GM12878 (cell line): ENCODE measurements at places on chromosomes 4 and X. TPM values are rescaled to one million over a fixed set of nuclear protein-coding genes. Genes with fewer than 3 reads are reported as not detected.

GRCh38 chr4:336099-336892 is 1.3 kb upstream of the ZNF141 start:
- H3K4me1 ChIP-seq, result no peaks in the 10 kb centered on the region
- H3K27ac ChIP-seq, result peak overlapping the region; percentile 91; the same call in 1 of the 2 replicates
- H3K4me3 ChIP-seq, result peak overlapping the region; percentile 82

DNA sequence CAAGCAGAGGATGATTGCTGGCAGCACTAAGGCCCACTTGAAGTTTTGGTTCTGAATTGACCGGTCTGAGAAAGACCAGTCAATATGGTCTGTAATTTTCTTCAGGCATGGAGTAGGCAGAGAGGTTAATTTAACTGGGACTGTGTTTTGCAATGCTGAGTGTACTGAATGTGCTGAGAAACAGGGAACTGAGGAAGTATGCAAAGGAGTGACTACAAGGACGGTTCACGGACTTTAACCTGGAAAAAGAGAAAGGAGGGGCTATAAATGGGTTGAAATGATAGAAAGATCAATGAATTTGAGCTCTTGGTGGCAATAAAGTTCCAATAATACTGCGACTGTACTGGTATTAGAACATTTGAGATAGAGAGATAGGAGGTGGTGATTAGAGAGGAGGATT is 84.5 kb downstream of the MAGEB17 start:
- no peaks in the 10 kb centered on the region for H3K36me3 ChIP-seq
- no peak overlapping the region for H3K4me3 ChIP-seq
- H3K27me3 ChIP-seq, result peaks cover 2% of the 10 kb centered on the region; the same call in 1 of the 2 replicates
- no peak overlapping the region for H3K27ac ChIP-seq
- DNase-seq, result no peak

- no peak overlapping the region for H3K4me3 ChIP-seq
- no peak for DNase-seq
- H3K27ac ChIP-seq, result no peak overlapping the region
- H3K27me3 ChIP-seq, result peaks cover 3% of the 10 kb centered on the region
Observed at GRCh38 chr4:7204656-7205387, 12.5 kb downstream of the SORCS2 start.

DNA sequence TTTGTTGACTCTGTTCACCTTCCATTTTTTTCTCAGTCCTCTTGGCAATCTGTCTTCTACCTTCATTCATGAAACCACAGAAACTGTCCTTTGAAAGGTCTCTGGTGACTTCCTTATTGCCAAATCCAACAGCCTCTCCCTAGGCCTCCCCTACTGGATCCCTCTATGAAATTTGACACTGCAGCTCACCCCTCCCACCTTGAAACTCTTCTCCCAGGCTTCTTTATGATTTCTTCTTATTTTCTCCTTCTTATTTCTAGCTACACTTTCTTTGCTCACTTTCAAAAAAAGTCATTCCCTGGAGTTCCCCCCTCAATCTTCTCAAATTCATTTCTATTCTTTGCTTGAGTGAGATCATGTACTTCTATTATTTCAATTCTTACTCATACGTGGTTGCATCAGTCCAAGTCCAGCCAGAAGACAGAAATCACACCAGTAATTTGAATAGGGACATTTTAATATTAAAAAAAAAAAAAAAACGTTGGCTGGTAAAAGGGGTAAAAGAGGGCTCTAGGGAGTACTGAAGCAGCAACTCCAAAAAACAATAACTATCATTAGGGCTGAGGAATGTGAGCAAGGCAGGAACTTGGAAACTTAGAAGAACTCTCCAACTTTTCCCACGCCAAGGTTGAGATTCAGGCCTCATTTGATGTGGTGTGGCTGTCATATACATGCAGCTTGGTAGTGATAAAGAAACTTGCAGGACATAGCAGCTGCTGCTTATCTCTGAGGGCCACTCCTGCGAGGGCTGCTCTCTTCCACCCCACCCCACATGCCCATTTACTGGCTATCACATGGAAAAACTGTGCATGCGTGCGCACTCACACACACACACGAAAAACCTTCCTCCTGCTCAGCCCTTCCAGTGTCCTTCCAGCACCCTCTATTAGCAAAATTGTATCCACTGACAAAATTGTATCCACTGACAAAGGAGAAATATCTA is 169.8 kb upstream of the GALNT7 start:
- H3K27ac ChIP-seq, result no peak overlapping the region
- H3K27me3 ChIP-seq, result no peaks in the 10 kb centered on the region; the same call in 1 of the 2 replicates
- H3K4me1 ChIP-seq, result no peaks in the 10 kb centered on the region
- no peak overlapping the region for H3K4me3 ChIP-seq
- DNase-seq, result no peak

GRCh38 chr4:176207839-176208238 is 12.5 kb upstream of the SPATA4 start:
- no peak overlapping the region for H3K4me3 ChIP-seq
- no peak overlapping the region for H3K27ac ChIP-seq
- H3K36me3 ChIP-seq, result no peaks in the 10 kb centered on the region
- DNase-seq, result no peak
- H3K4me1 ChIP-seq, result no peaks in the 10 kb centered on the region

DNA sequence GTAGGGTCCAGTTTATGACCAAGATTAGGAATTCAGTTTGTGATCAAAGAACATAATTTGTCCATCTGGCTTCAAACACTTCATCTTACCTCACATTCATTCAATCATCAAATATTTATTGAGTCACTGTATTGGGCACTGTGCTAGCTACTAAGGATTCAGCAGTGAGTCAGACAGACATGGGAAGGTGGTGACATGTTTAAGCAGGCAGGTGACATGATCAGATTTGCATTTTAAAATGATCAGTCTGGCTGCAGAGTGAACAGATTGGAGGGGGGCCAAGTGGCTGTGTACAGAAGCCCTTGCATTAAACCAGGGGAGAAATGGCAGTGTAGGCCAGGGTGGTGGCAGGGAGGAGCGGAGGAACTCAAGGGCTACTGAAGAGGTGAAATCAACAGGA is 25.1 kb upstream of the APLN start:
- H3K27me3 ChIP-seq, result no peaks in the 10 kb centered on the region
- no peaks in the 10 kb centered on the region; the same call in 1 of the 2 replicates for H3K4me1 ChIP-seq
- H3K4me3 ChIP-seq, result no peak overlapping the region
- no peak overlapping the region for H3K27ac ChIP-seq
- DNase-seq, result no peak

DNA sequence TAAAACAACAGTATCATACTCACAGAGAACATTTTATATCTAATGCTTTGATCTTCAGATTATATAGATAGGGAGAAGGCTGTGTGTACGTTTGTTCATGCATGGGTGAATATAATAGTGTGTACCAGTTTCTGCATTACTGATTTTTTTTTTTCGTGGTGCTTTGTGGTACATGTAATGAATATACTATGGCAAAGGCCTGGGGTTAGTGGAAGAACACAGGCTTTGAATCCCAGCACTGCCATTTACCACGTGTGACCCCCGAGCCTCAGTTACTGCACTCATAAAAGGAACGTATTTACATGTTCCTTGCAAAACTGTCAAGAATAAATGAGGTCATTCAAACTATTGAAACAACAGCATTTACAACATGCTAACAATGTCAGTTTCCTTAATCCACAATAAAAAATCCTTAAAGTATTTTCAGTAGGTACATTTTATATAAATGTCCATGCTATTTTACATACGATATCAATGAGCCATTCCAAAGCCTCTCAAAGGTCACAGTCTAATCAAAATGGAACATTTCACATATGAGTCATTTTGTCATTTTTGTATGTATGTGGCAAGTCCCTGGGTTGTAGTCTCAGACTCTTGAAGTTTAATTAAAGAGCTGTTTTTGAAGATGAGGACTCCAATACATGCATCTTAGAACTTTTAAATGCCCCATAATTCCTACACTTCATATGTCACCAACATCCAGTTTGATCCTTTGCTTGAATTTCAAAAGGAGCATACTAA is 242.8 kb downstream of the PPP3CA start:
- H3K4me3 ChIP-seq, result no peak overlapping the region
- no peak overlapping the region for H3K27ac ChIP-seq
- H3K36me3 ChIP-seq, result no peaks in the 10 kb centered on the region
- H3K4me1 ChIP-seq, result peaks cover 19% of the 10 kb centered on the region

DNA sequence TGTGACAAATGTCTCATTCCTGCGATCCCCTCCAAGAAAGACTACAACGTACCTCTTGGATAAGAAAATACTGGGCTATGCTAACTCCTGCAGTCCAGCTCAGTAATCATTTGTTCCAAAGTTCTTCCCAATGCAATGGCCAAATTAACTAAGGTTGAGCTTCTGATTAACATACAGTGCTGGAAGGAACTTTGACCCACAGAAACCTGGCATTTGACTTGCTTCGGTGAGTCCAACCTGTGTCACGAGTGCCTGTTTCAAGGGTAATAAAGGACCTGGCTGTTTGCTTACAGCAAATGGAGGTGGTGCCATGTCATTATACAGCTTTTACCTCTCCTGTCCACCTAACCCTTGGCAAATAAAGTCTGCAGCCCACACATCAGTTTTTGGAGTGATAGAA is 83.2 kb downstream of the RBM47 start:
- H3K4me1 ChIP-seq, result peaks cover 8% of the 10 kb centered on the region; the same call in 1 of the 2 replicates
- H3K27me3 ChIP-seq, result no peaks in the 10 kb centered on the region
- H3K36me3 ChIP-seq, result peaks cover 14% of the 10 kb centered on the region
- DNase-seq, result no peak
- H3K27ac ChIP-seq, result no peak overlapping the region
- no peak overlapping the region for H3K4me3 ChIP-seq

GRCh38 chrX:120439921-120440320 is 29.2 kb downstream of the LAMP2 start:
- H3K36me3 ChIP-seq, result no peaks in the 10 kb centered on the region; the same call in 1 of the 2 replicates
- H3K4me1 ChIP-seq, result no peaks in the 10 kb centered on the region
- H3K4me3 ChIP-seq, result no peak overlapping the region
- H3K27me3 ChIP-seq, result no peaks in the 10 kb centered on the region

DNA sequence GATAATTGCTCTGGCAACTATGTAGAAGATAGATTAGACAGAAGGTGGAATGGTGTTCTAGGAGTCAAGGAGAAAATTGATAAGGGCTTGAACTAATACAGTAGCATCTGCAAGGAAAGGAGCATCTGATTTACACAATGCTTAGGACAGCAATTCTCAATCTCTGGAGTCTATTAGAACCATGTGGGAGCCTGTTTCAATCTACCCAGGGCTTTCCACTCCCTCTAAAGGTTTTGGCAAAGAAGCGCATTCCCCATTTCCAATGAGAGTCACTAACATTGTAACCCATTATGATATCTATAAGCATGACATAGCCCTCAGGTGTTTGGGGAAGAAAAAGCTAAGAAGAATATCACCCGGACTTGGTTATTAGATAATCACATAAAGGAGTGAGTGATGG is 168.2 kb downstream of the COL25A1 start:
- no peak overlapping the region for H3K4me3 ChIP-seq
- DNase-seq, result no peak
- H3K27ac ChIP-seq, result no peak overlapping the region
- H3K4me1 ChIP-seq, result no peaks in the 10 kb centered on the region
- H3K36me3 ChIP-seq, result no peaks in the 10 kb centered on the region

DNA sequence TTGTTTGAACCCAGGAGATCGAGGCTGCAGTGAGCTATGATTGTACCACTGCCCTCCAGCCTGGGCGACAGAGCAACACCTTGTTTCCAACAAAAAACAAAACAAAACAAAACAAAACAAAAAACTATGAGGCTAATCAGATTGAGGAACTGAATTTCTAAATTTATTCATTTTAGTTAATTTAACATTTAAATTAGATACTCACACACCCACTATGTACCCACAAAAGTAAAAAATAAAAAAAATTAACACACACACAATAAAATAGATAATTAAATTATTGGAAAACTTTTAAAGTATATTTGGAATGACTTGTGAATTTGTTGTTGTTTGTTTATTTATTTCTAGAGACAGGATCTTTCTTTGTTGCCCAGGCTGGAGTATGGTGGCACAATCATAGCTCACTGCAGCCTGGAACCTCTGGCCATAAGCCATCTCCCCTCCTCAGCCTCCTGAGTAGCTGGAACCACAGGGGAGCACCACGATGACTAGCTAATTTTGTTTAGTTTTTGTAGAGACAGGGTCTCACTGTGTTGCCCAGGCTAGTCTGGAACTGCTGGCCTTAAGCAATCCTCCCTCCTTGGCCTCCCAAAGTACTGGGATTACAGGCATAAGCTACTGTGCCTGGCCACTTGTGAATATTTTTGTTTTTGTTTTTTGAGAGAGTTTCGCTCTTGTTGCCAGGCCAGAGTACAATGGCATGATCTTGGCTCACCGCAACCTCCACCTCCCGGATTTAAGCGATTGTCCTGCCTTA is 9.8 kb upstream of the ZNF157 start:
- no peak overlapping the region for H3K4me3 ChIP-seq
- no peaks in the 10 kb centered on the region for H3K36me3 ChIP-seq
- no peaks in the 10 kb centered on the region for H3K4me1 ChIP-seq

Gene BEX5
- 0.64 TPM in 1 of 2 replicates, not detected in the other for total RNA-seq

Gene CCSER1
- 1.2 TPM in 2 replicates for total RNA-seq

Gene SLC6A14
- 0.05 and 0.24 TPM in 2 replicates for total RNA-seq

Gene MAGEA2
- not detected in 2 replicates for total RNA-seq

Gene SPATA4
- not detected in 2 replicates for total RNA-seq

Gene INTU
- 0.15 TPM in 1 of 2 replicates, not detected in the other for total RNA-seq

Gene PDE5A
- 0.26 and 0.27 TPM in 2 replicates for total RNA-seq

Gene CTAG2
- not detected in 2 replicates for total RNA-seq
